ENCODE measurements at places on chromosomes 11 and 22.

GRCh38 chr22:27134315-27134701 is 476.9 kb downstream of the MIAT start:
- DNase-seq, result no peak

GRCh38 chr22:42586381-42586780 is 28.3 kb downstream of the POLDIP3 start:
- no peak for DNase-seq

GRCh38 chr11:12029738-12030363 is 21.4 kb upstream of the DKK3 start:
- DNase-seq, result no peak

DNA sequence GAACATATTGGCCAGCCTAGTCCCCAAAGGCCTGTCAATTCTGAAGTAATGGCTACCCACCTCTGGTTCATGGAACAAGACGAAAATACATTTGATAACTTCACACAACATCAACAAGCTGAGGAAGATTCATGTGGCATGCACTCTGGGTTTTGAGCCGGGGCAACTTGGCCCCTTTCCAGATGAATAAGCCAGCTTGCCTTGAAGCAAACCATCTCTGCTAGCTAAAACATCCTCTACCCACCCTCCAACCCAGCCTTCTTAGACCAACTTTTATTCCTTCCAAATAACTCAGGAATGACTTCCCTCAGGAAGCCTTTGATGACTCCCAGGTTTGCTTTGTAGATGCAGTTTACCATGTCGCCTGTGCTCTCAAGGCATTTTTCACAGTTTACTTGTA is 94.4 kb downstream of the SLC1A2 start:
- no peak for DNase-seq

- no peak for DNase-seq
Observed at GRCh38 chr22:20264614-20265452, 3.3 kb downstream of the RTN4R start.

GRCh38 chr11:96279018-96279895 is 63.7 kb downstream of the MAML2 start:
- DNase-seq, result no peak

DNA sequence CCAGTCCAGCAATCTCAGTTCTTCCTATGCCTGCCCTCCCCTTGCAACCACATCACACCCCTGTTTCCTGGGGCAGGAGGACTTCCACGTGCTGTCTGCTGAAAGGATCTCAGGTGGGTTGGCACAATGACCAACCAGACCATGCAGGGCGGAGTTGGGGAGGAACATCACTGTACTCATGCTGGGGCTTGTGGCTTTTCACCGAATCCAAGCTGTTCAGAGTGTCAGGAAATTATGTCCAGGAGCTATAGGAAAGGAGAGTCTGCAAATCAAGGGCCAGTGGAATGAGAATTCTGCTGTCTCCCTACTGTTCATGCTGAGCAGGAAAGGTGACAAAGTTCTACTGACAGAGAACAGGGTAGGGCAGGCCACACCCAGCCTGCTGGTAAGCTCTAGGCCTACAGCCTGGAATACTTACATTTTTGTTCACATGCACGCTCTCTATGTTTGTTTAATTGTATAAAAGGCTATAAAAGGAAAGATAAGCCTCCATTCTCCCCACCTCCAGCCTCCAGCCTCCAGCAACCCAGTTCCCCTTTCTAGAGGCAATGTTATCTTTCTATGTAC is 1.7 kb upstream of the PLAAT2 start:
- DNase-seq, result no peak

GRCh38 chr11:100759106-100759505 is 72.0 kb downstream of the ARHGAP42 start:
- DNase-seq, result no peak

DNA sequence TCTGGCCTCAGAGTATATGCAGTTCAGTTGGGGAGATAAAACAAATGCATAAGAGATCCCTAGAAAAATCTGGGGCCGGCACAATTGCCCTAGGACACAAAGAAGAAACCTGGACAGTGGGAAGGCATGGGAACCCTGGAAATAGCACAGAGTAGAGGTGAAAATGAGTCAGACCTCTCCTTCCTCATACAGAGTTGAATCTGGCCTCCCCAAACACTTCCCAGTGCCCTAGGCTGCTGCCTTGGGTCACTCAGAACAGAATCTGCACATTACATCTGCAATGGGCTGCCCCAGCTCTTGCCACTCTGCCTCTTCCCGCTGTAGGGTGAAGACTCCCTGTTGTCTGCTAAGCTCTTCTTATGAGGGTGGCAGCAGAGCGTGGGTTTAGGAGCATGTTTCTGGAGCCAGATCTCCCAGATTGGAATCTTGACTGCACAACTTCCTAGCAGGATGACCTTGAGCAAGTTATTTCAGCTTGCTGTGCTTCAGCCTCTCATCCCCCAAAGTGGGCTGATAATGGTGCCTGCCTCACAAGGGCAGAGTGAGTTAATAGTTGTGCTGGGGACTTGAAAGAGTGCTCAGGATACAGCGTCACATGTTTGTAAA is 47.1 kb upstream of the NECTIN1 start:
- DNase-seq, result no peak

GRCh38 chr11:6326985-6327384 is 6.7 kb upstream of the CAVIN3 start:
- no peak for DNase-seq

DNA sequence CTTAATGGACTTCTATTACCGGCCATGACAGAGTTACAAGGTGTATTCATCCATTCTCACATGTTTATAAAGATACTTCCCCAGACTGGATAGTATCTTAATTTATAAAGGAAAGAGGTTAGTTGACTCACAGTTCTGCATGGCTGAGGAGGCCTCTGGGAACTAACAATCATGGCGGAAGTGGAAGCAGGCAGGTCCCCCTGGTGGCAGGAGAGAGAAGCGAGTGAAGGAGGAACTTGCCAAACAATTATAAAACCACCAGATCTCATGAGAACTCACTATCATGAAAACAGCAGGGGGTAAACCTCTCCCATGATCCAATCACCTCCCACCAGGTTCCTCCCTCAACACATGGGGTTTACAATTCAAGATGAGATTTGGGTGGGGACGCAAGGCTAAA is 170.0 kb upstream of the PDGFD start:
- DNase-seq, result no peak

- no peak for DNase-seq
Observed at GRCh38 chr22:36220451-36220921, 18.8 kb downstream of the APOL2 start.

DNA sequence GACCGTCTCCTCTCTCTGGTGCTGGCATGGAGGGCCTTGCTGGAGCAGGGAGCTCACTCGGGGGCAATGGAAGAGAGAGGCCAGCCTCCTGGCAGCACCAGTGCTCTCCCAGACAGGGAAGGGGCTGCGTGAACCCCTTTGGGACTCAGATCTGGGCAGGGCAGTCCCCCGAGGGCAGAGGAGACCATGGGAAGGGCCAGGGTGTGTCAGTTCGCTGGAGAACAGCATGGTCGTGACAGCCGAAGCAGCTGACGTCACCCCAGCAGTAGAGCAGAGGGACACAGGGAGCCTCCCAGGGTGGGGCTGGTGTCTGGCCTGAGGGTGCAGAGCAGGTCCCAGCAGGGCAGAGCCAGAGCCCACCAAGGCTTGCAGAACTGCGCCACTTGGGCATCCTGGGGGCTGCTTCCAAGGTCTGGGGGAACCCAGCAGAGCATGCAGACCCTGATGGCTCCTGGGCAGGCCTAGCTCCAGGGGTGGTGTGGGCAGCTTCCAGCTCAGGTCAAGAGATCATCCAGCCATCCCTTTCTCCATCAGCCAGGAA is 71.0 kb upstream of the KCNQ1OT1 start:
- no peak for DNase-seq

DNA sequence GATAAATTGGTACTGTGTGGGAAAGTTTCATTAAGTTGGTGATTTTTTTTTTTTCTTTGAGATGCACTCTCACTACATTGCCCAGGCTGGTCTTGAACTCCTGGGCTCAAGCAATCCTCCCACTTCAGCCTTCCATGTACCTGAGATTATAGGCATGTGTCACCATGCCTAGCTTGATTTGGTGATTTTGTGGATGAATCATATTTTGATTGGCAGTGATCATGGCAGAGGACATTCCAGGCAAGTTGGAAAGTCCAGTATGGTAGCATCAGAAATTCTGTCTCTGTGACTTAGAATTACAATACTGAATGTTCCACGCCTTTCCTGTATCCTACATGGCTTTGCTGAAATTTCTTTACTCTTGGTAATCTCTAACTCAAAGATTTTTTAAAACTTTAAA is 49.4 kb downstream of the HORMAD2 start:
- no peak for DNase-seq

DNA sequence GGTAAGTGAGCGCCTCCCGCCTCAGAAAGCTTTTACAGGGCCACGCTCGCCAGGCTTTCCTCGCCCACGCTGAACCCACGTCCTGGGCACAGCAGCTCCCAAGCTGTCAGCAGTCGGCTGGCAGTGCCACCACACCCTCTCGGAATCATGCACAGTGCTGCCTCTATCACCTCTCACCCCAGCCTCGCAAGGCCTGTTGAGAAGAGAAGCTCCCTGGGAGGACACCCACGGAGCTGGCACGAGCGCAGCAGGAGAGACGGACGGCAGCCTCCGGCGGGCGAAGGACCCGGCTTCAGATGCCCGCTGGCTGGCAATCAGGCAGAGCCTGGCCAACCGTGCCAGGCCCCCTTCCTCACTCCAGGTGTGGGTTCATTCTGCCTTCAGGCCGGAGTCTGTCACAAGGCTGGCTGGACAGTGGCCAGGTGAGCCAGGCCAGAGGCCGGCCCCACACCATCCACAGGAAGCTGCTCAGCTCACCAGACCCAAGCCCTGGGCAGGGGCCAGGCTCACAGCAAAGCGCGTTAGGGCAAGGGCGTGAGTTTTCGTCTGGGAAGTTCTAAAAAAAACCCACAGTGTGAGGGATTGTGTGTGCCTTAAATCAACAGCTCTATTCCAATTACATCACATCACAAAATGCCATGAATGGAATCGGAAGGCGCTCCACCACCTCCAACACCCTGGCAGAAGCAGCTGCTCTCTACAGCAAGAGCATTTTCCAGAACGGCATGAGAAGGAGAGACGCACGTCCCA is 33.2 kb downstream of the TOLLIP start:
- DNase-seq, result no peak

DNA sequence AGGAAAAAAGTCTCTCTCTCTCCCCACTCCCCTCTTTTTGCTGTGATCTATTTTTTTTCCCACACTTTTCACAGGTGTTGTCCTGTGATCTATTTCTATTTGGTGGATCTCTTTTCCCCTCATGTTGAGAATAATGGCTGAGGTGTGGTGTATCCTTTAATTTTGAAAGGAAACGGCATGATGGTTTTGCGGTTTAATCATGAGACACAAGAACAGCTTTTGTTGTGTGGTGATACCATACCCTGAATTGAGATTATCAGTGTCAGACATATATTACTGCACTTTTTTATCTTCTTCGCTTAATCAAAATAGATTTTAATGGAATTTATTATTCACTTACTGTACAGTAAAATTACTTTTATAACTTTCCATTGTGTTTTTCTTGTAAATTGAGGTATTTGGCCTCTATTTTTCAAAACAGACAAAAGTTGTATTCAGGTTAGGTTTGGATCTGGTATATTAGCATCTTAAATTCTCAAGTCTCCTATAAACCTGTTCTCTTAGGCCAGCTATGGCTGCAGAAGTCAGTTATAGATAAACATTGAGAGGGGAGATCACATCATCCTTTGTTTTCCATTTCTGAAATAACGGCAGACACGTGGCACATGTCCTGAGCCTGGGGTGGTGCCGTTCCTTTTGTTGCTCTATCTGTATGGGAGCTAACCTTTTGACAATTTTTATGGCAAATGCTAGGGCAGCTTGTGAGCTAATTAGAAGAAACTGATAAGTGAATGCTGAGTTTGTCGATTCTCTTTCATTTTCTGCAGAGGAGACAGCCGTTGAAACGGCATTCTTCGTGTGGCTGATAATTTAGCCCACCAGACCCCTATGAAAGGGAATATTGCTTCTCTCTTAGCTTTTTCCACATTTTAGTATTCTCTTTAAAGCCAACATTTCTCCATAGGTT is 25.8 kb downstream of the NF2 start:
- DNase-seq, result no peak

DNA sequence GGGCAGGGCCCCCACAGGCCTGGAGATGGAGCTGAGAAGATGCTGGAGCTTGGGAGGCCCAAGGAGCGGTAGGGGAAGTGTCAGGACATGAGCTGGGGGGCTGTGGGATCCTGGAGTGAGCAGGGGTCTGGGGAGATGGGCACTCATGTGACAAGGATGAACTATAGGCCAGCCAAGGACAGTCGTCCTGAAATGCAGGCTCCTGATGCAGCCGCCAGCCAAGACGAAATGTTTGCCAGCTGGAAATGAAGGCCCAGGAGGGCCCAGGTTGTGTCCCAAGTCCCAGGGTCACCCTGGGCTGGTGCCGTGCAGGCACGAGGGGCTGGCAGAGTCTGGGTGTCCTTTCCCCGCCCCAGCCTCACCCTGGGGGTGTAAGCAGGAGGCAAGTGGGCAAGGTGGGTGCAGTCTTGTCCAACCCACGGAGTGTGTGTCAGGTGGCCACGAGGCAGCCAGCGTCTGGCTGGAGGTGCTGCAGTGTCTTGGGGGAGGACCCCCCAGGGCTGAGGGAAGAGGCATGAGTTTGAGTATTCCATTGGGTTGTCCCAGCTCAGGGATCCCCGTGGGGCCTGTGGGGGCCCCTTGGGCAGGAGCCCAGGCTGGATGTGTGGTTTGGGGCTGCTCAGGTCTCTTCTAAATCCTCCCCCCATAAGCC is 21.4 kb downstream of the MRGPRG start:
- no peak for DNase-seq

DNA sequence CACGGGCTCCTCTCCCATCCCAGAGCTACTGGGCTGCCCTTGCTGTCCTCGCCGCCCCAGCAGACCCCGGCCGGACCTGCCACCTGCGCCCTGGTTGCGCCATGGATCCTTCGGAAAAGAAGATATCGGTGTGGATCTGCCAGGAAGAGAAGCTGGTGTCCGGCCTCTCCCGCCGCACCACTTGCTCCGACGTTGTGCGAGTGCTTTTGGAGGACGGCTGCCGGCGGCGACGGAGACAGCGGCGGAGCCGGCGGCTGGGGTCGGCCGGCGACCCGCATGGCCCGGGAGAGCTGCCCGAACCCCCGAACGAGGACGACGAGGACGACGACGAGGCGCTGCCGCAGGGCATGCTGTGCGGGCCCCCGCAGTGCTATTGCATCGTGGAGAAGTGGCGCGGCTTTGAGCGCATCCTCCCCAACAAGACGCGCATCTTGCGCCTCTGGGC is 382 bp downstream of the RASSF10 start:
- DNase-seq, result no peak

- DNase-seq, result no peak
Observed at GRCh38 chr11:45378516-45378915, 92.4 kb upstream of the SYT13 start.

DNA sequence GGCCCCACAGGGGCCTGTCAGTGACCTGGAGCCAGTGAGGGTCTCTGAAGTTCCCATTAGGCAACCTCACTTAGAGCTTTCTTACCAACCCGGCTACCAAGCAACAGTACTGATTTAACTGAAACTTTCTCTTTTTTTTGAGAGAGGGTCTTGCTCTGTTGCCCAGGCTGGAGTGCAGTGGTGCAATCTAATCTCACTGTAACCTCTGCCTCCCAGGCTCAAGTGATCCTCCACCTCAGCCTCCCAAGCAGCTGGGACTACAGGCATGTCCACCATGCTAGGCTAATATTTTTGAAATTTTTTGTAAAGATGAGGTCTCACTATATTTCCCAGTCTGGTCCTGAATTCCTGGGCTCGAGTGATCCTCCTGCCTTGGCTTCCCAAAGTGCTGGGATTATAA is 42.5 kb downstream of the ARFGAP3 start:
- DNase-seq, result no peak
